SW480 (cell line): ENCODE measurements at places on chromosomes 1 and 21.

- DNase-seq: no peak
Measured at GRCh38 chr1:200233393-200233792, 176.4 kb downstream of the ZNF281 start.

DNA sequence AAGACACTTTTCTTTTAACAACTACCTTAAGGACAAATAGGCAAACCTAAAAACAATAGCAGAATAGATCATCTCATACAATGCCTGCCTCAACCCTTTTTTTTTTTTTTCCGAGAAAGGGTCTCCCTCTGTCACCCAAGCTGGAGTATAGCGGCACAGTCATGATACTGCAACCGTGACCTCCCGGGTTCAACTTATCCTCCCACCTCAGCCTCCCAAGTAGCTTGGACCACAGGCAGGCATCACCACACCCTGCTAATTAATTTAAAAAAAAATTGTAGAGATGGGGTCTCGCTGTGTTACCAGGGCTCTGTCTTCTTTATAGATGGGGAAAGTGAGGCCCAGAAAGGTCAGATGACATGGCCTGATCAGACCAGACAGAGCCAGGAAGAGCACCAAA, 7.9 kb downstream of the SH3BGRL3 start:
- no peak for DNase-seq

DNA sequence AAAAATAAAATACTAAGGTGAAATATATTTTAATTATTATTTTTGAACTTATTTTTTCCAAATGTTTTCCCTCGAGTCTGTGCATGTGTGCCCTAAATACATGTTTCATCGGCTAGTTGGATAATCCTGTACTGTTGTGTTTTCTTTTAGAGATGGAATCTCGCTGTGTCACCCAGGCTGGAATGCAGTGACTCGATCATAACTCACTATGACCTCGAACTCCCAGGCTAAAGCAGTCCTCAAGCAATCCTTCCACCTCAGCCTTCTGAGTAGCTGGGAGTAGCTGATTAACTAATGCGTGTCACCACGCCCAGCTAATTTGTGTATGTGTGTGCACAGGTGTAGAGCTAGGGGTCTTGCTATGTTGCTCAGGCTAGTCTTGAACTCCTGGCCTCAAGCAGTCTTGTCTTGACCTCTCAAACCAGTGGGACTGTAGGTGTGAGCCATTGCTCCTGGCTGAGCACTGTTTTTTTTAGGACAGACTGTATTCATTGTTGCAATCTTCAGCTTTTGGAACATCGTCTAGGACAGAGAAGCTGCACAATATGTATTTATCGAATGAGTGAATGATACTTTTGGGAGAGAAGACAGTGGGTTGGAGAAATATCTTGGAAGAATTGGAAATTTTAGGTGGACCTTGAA, 4.8 kb upstream of the TMCO1 start:
- DNase-seq: no peak

- DNase-seq: peak; percentile 81
Measured at GRCh38 chr1:35202048-35202719, 9.2 kb upstream of the SFPQ start.

GRCh38 chr1:34408011-34408410, 231.3 kb downstream of the C1orf94 start:
- DNase-seq: no peak

GRCh38 chr1:10495952-10496351, 21.2 kb downstream of the PEX14 start:
- DNase-seq: no peak

DNA sequence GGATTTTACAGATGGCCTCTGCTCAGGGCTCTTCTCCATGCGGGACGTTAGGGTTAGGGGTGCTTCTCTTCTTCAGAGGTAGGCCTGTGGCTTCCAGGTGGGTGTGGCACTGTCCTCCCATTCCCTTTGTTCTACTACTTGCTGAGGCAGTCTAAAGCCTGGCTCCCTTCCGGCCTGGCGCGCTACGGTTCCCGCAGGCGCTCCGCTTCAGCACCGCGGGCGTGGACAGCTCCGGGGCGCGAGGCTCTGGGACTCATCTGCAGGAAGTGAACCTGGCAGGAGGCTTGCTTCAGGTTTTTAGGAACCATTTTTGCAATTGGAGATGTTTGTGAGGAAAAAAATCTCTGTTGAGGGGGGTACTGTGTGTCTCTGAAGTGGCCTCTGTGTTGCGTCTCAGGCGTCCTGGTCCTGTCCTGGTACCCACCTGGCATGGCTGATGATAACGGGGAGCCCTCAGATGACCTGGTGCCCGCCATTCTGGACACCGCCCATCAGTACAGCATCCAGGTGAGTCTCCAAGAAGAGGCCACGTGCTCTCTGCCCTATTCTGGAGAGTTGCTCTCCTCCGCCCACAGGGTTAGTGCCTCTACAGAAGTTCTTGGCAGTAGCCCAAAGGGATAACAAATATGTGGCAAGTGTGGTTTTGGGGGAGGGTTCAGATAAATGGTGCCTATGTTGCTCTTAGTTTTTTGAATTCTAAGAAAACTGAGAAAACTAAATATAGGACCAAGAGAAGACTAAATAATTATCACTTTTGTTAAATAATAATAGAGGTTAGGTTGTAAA, 1.9 kb downstream of the MANEAL start:
- DNase-seq: peak; percentile 73
